Left ventricle myocardium superior (tissue), 1 donor: ENCODE measurements at places on chromosomes 7 and 10. TPM values are rescaled to one million over a fixed set of nuclear protein-coding genes. Genes with fewer than 3 reads are reported as not detected.

GRCh38 chr7:21690705-21691104 is 147.9 kb downstream of the DNAH11 start:
- no peak for DNase-seq

GRCh38 chr7:66557214-66558200 is 71.2 kb upstream of the KCTD7 start:
- DNase-seq: peak; percentile 86

DNA sequence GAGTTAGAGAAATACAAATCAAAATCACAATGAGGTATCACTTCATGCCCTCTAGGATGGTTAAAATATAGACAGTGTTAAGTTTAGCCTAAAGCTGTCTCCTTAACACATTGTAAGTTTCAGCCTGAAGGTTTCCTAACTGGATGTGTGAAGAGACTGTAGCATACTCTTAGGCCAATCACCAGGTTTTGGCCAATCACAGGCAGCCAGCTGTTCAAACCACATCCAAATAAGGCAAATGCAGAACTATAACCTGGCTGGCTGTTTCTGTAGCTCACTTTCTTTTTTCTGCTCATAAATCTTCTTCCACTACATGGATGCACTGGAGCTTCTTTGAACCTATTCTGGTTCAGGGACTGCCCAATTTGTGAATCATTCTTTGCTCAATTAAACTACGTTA is 19.7 kb downstream of the ESYT2 start:
- DNase-seq: no peak

DNA sequence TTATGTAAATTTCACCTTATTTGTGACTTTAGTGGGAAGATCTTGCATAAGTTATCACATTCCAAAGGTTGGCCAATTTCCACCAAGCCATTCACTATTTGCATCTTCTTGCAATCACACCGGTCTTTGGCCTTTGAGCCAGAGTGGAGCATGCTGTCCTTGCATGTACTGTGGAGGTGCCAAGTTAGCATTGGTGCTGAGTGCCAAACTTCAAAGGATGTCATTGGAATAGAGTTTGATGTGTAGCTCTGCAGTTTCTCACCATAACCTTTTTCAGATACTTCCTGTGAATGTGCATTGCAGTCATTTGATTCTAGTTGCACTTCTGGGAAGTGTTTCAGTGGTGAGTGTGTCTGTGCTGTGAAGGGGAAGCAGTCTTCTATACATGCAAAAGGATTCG is 620.6 kb downstream of the SUGCT start:
- DNase-seq: no peak

DNA sequence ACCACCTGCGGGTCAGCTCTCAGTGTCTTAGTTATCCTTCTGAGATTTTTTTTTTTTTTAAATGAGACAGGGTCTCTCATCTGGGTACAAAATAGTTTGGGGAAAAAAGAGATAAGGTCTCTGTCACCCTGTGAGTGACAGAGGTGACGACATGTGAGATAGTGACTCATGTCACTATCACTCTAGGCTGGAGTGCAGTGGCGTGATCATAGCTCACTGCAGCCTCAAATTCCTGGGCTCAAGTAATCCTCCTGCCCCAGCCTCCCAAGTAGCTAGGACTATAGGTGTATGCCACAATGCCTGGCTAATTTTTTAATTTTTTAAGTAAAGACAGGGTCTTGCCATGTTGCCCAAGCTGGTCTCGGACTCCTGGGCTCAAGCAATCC is 10.4 kb downstream of the BLVRA start:
- DNase-seq: no peak

C7orf57 gene
- total RNA-seq: not detected

SAP25 gene
- 0.77 TPM for total RNA-seq

ZNF736 gene
- total RNA-seq: 3.8 TPM

- DNase-seq: no peak
Measured at GRCh38 chr7:116836911-116837310, 25.5 kb upstream of the CAPZA2 start.
